NCI-H1417 (cell line): ENCODE measurements at places on chromosomes 1 and 21.

DNA sequence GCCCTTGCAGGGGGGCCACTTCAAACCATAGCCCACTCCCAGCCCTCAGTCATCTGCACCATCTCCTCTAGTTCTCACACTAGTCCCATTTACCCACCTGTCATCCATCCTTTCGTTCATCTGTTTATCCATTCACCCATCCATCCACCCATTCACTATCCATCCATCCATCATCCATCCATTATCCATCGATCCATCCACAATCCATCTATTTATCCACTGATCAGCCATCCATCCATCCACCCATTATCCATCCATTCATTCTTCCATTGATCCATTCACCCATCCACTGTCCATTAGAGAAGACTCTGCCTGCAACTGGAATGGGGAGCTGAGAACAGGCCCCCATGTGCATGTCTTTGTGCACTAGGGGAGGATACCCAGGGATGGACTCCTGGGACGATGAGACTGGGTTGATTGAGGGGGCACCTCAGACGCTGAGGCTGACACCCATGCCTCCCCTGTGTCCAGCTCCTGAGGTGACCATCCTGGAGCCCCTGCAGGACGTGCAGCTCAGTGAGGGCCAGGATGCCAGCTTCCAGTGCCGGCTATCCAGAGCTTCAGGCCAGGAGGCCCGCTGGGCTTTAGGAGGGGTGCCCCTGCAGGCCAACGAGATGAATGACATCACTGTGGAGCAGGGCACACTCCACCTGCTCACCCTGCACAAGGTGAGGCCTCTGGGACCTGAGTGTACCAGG lies 97.9 kb downstream of the TRIM11 start:
- no peak for DNase-seq

GRCh38 chr1:27528818-27529703 lies 39.1 kb upstream of the WASF2 start:
- peak; percentile 93 for DNase-seq

DNA sequence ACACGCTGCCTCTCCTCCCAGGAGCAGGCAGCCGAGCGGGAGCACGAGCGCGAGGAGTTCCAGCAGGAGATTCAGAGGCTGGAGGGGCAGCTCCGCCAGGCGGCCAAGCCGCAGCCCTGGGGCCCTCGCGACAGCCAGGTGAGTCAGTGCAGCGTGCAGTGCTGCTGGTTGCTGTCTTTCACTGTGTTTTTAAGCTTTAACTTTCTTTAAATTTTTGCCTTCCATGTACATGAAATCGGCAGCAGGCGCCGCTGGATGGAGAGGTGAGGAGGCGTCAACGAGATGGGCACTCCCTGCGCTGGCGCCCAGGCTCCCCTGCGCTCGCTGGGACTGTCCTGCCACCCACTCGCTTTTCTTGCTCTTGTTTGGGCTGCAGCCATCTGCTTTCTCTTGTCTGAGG lies 60.7 kb upstream of the DIP2A start:
- DNase-seq = no peak

GRCh38 chr1:33456502-33456886 lies 16.0 kb upstream of the ZSCAN20 start:
- DNase-seq = no peak

DNA sequence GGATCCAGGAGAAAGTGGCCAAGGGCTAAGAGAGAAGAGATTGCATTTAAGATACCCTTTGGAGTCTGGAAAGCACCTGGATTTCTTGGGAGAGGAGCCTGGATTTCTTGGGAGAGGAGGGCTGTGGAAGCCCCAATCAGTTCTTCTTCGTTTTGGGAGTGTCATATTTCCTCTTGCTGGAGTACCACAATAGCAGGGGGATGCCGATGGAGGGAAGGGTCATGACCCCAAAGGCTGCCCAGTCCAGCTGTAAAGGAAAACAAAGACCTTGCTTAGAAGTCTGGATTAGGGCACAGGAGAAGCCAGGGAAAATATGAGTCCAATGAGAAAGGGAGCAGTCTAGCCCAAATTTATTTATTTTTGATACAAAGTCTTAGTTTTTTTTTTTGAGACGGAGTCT lies 11.3 kb downstream of the SSR2 start:
- DNase-seq = no peak

DNA sequence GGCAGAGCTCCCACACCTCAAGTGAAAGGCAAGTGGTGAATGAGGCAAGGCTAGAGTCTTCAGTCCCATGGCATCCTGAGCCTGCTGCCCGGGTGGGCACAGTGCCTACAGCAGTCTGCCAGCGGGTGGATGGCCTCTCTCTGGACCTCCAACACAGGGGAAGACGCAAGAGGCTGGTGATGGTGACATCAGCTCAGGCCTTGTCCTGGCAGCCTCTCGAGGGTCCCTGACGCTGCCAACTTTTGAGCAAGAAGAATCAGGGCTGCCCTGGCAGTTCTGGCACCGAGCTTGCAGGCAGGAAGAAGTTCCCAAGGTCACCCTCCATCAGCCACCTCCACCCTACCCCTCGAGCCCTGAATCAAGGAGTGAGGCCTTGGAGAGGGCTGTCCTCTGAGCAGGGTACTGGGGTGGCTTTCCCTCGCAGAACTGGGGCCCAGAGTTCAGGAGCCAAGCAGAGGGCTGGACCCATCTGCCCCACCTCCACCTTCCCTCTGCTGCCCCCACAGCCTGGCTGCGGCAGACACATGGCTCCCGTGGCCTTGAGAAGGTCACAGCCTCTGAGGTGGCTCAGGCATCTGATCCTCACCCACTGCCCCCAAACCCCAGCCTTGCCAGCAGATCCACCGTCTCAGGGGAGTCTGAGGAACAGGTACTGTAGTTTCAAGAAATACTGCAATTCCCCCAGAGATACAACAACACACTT lies 5.8 kb downstream of the RAP1GAP start:
- no peak for DNase-seq

DNA sequence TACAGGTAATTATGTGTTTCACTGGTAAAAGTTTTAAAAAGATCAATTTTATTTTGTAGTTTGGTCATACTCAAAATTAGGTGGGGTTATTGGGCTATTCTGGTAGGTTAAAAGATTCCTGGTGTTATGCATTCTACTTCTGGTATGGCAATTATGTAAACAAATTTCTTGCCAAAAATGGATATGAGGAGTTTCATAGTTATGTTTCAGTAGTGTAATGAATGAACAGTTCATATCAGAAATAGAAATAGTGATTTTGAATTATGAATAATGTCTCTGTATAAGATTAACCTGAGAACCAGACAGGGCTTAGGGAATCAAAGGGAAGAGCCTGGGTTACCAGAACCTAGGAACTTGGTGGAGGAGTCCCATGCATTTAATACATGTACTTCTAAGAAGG lies 15.9 kb downstream of the ATF6 start:
- no peak for DNase-seq

- no peak for DNase-seq
Measured at GRCh38 chr1:178353524-178353923, 143.2 kb downstream of the CLEC20A start.

- no peak for DNase-seq
Measured at GRCh38 chr1:51898090-51898734, 19.7 kb upstream of the NRDC start.

- DNase-seq = no peak
Measured at GRCh38 chr1:109622137-109622892, 2.7 kb downstream of the AMPD2 start.

DNA sequence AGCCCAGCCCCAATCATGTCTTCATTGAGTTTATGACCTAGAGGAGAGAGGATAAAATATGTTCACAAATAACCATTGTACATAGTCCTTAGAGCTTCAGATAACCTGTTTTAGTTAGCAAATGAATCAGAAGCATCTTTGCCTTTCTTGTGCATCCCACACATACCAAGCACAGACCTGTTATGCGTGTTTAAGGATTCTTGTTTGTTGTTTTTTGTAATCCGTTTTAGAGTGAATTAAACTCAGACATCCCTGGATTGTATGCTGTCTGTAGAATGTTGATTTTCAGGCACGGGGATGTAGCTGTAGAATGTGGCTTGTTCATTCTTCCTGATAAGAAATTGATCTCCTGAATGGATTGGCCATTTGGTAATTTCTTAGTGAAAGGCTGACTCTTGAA lies 135.8 kb downstream of the EDEM3 start:
- no peak for DNase-seq

GRCh38 chr1:80933346-80933745 lies 867.4 kb upstream of the ADGRL2 start:
- no peak for DNase-seq

DNA sequence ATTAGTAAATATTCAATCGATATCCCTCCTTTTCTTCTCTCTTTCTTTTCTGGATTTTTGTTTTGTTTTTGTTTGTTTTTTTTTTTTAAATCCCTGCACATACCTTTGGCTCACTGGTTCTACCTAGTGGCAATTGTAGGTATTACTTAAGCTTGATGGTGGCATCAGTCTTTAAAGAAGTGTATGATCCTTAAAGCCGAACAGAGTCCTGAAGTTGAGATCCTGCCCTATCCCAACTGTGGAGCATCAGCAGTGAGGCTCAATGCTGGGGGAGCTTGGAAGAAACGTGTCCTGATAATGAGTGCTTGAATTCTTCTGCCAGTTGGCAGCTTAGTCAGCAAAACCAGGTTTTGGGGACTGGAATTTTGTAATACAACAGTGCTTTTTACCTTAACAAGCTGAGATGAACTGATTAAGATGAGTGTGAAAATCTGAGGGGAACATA lies 60.8 kb downstream of the FASLG start:
- peak; percentile 14 for DNase-seq

- no peak for DNase-seq
Measured at GRCh38 chr1:145961109-145961424, 3.2 kb upstream of the LIX1L start.

GRCh38 chr1:92291372-92291999 lies 7.3 kb downstream of the GLMN start:
- DNase-seq = peak; percentile 28

DNA sequence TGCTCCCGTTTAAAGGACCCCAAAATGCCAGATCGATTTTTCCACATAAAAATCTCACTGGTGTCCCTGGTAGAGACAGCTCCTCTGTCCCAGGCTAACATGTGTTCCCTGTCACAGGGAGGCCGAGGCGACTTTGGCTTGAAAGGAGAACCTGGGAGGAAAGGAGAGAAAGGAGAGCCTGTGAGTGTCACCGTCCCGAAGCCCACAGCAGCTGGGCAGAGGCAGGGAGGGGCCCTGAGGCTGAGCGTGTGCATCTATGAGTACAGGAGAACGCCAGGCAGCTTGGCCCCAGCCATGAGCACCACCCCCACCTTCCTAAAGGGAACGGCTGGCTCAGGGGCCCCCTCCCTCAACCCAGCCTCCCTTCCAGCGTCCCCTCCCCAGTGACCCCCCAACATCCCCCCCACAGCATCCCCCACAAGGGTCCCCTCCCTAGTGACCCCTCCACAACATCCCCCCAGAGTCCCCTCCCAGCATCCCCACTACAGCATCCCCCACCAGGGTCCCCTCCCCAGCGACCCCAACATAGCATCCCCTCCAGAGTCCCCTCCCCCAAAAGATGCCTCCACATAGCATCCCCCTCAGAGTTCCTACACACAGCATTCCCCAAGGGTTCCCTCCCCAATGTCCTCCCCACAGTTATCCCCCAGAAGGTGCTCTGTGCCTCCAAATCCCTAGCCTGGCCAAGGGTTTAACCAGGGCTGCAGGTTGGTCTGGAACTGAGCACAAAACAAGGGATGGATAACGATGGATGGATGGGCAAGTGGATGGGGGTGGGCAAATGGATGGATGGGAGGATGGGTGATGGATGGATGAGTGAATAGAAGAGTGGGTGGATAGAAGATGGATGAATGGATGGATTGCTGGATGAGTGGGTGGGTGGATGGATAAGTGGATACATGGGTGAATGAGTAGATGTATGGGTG lies 25.1 kb downstream of the COL6A2 start:
- no peak for DNase-seq

DNA sequence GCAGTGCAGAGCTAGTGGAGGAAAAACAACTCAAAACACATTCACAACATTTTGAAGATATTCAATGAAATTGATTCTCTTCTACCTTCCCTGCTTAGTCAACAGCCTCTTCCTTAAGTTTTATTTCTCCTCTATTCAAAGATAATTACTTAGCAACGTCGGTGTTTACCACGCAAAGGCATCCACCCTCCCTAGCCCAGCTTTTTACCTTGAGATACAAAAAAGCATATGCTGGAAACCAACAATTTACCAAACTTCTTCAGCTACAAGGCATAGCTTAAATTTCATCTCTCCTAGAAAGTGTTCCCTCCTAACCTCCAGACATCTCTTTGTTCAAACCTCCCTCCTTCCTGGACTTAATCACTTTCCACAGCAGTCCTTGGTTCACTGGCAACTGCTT lies 102.8 kb upstream of the SOD1 start:
- peak; percentile 45 for DNase-seq

DNA sequence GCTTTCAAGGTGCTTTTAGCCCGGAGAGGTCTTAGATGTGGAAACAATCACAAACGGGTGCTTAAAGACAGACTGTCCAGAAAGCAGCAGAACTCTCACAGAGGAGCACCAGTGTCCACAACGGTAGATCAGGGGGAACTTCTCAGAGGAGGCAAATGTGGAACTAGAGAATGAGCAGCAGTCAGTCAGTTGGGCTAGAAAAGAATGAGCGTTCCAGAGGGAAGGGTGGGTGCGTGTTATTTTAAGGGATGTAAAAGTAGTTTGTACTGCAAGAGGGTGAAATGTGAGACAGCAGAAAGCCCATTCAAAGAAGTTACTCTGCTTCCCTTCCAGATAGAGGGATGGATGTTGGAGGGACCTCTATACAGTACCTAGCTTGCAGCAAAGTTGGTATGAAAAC lies 30.9 kb downstream of the RGS5 start:
- DNase-seq = no peak

GRCh38 chr1:101379950-101380349 lies 143.1 kb downstream of the S1PR1 start:
- no peak for DNase-seq

DNA sequence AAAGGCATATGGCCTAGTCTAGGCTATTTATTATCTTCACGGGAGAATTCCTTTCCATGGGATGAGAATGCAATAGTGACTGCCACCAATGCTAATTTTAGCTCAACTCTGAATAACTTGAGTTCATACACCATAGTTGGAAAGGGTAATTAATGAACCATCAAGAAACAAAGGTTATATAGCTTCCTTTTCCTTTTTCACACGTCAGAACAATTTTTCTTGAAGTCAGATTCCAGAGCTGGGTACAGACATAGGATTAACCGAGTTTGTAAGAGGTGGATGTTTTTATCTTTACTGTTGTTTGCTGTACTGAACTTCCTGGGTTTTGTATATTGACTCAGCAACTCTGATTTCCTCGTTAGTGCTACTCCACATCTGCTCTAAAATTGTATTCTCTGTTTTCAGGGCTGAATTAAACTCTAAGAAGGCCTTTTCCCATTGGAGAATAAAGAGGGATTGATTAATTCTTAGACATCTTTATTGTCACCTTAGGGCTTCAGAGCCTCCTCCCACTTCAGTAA lies 262.0 kb downstream of the NUF2 start:
- DNase-seq = no peak

- DNase-seq = no peak
Measured at GRCh38 chr1:41659159-41659495, 174.6 kb upstream of the EDN2 start.

GRCh38 chr1:246613096-246613758 lies 47.0 kb downstream of the CNST start:
- DNase-seq = no peak

GRCh38 chr1:2506007-2506860 lies 20.2 kb downstream of the PANK4 start:
- no peak for DNase-seq

GRCh38 chr1:103547840-103548239 lies 22.3 kb downstream of the RNPC3 start:
- DNase-seq = no peak

- no peak for DNase-seq
Measured at GRCh38 chr1:182340233-182341058, 51.1 kb downstream of the GLUL start.
